ENCODE measurements at places on chromosomes 12 and 14.

DNA sequence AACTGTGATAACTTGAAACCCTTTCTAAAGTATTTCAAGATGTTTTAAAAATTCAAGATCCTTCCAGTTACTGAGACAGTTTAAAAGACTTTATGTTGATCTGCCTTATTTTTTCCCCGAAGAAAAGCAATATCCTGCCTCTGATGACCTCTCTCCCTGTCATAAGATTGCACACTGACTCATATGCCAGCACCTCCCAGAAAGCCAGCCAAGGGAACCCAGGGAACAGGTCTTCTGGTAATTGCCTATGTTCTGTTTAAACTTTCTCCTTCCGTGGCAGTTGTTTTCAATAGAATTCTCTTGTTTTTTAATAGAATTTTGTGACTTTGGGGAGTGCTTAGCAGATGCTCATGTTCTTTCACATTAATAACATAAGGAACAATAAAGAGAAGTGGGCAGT is 300.2 kb upstream of the PRKD1 start:
- no peak for DNase-seq

DNA sequence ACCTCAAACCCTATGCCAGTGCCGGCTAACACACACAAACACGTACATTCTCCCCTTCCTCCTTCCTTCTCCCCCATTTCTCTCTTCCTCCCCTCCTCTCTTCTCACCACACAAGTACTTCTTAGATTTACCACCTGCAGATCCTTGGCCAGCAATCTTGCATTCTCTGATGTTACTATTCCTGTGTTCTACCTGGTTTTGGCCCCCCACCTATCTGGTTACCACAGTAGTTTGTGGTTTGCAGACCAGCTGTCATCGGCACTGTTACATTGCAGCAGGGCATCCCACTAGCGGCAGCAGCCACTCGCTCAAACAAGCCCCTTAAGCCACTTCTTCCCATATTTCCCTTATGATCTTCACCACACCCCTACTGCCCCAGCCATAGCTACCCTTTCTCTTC is 3.9 kb downstream of the ABHD4 start:
- no peak for DNase-seq

DNA sequence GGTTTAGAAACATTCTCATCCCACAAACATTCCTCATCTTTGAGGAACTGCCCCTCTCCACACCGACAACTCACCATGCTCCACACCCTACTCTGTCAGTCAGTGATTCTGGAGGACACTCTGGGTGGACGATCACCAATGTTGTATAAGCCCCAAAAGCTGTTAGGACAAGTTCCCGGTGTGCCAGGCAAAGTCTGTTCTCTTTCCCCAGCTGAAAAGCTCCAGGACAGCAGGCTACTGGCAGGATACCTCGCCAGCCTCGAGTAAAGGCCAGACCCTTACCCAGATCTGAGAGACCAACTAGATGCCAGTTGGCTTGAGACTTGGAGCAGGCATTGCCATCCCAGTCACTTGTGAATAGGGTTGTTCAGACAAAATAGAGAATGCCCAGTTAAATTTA is 12.0 kb downstream of the KRT5 start:
- no peak for DNase-seq

GRCh38 chr12:32583534-32583933 is 95.6 kb upstream of the DNM1L start:
- no peak for DNase-seq

DNA sequence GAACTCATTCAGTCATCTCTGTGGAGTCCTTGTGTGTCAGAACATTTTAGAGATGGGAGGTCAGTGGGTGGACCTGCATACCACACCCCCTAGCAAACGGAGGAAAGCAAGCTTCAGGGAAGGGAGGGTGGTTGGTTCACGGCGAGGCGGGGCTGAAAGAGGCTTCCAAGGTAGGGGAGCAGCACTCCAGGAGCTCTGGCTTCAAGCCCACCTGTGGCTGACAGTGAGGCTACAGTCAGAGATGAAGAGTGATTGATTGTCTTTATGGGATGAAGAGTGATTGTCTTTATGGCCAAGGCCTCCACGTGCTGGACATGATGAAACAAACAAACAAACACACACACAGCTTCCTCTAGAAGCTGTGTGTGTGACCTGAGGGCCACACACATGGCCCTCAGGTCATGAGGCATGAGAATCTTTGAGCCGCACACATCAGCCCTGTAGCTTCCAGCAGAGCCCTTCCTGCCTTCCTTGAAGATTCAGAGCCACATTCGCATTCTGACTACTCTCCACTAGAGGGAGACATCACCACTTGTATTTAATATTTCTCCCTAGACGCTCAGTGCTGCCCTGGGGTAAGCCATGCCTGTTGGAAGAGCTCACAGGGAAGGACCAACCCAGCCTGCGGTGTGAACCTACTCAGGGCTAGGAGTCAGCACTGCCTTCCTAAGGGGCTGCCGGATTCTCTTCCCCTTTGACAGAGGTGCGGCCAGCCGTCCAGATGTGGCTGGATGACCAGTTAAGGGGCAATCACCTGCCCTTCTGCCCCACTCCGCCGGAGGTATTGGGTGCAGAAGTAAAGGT is 54.4 kb upstream of the KCNA1 start:
- peak; percentile 6 for DNase-seq

- no peak for DNase-seq
Measured at GRCh38 chr14:105890474-105891220, 364.3 kb downstream of the TMEM121 start.

DNA sequence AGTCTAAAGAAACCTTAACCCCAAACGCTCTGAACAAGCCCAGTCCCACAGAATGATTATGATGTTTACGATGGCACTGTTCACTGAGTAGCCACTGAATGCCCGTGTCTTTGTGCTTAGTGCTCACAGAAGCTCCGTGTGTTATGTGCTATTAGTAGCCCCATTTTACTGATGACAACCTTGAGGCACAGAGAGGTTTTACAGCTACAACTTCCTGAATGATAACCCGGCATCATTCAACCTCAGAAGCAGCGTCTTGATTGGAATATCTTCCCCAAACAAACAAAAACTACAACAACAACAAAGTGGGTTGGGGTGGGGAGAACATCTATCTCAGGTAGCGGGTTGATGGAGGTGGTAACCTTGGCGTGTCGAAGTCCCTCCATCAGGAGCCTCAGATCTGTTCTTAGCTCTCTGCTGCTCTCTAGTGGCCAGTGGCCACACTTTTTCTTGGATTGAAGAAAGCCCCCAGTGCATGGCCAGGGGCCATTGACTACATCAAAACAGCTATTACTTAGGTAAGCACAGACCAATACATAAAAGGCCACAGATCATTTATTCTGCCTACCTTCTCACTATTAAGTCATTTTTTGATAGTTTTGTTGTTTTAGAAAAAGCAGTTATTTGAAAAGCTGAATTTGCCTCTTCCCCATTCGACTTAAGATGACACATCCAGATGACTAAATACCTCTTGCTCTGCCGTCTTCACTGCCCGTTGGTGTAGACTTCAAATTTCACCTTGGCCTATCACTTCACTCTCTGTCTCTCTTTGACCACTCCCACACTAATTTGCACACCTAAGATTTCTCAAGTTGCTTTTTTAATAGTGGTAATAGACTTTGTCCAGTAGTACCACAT is 376.9 kb downstream of the GALC start:
- DNase-seq: no peak

GRCh38 chr12:82510386-82510785 is 152.1 kb downstream of the METTL25 start:
- DNase-seq: no peak

DNA sequence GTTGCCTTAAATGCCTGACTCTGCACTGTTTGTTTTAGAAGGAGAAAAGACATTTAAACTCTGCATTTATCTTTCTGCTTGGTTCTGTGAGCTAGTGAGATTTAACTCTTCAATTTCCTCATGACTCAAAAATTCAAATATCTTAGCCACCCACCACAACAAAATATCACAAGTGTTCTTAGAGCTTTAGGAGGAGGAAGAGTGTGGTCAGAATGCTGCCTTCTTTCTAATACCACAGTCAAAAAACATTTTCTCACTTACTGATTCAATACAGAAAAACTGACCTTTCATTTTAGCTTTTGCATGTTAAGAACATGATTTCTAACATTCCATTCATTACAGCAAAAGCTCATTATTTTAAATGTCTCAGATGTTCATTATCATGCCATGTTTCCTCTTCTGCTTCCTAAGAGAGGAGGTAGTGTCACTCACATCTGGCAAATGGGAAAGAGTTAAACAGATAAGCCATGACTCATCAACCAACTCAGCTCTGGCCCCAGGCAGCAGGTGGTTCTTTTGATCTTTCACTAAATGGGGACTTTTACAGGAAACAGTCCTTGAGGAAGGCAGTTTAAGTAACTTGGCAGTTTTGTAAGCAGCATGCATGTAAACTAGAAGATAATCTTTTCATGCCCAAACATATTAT is 56.4 kb upstream of the RNU6-8 start:
- no peak for DNase-seq

DNA sequence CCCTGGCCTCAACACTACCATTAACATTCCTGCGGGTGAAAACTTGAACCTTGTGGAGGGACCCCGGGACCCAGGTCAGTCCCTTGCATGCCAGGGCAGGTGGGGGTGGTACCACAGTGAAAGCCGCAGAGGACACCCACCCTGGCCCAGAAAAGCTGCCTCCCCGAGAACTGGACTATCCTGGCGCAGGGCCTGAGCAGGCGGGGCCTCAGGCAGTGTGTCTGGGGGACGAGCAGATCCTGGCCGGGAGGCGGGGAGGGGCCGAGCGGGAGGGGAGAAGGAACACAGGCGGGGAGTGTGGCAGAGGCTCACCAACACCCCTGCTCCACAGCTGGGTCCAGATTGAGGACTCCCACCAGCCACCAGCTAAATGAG is 10.0 kb downstream of the AHNAK2 start:
- DNase-seq: no peak

DNA sequence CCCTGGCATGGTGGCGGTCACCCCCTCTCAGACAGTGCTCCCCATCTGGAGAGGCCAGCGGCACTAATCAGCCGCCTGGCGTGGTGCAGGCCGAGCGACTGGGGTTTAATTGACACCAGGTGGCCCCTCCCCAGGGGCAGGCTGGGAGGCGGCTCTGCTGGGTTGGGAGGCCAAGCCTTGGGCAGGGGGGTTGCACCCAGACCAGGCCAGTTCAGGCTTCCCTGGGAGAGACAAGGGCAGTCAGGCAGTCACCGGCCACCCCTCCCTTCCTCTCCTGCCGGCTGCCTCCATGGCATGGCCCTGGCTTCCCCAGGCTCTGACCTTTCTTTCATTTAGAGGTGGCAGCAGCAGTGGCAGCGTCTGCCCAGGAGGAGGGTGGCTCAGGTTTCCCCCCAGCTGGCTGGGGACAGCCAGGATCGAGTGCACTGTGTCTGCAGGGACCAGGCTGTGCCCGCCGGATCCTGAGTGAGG is 78.1 kb upstream of the NOS1 start:
- no peak for DNase-seq

- no peak for DNase-seq
Measured at GRCh38 chr12:19415563-19415962, 23.7 kb upstream of the AEBP2 start.

All from activated CD4-positive, CD25-positive, alpha-beta regulatory T cell (primary cell).